GM20000 (cell line): ENCODE measurements at places on chromosomes 16 and 17.
A peak's percentile ranks its signal among the peaks of the same experiment; 100 is the strongest.

DNA sequence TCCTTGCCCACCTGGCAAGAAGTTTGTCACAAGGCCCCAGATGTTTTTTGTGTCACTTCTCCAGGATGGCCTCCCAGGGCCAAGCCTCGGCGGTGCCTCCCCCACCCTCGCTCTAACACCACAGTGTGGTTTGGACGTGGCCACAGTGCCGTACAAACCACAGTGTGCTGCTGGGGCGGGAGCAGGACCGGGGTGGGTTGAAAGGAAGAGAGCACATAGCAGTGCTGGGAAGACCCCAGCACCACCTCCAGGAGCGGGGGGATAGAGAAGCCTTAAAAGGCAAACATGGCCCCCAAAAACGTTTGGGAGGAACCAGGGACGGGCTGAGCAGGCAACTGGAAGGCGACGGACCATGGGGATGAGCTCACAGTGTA, 5.0 kb upstream of the BCL6B start:
- DNase-seq = no peak

DNA sequence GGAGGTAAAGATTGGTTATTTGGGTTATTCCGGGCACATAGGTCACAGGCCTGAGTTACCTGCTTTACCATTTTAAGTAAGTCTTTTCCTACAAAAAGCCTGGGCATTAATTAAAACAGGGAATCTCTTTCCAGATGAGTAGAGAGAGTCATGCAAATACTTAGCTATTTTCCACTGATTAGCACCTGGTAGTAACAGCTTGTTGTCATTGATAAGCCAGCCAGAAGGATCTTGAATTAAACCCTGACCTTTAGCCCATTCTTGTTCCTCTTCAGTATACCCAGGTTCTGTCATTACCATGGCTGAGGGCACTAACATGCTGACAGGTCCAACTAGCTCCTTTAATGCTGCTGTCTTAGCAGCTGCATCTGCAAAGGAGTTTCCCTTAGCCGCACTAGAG, 44.4 kb upstream of the ARL4D start:
- no peak for DNase-seq

- no peak for DNase-seq
Observed at GRCh38 chr16:82062645-82063058, 27.6 kb downstream of the HSD17B2 start.

GRCh38 chr16:66207139-66207882, 159.2 kb upstream of the CDH5 start:
- no peak for DNase-seq

- no peak for DNase-seq
Observed at GRCh38 chr17:36761203-36761950, 160.0 kb downstream of the MRM1 start.

DNA sequence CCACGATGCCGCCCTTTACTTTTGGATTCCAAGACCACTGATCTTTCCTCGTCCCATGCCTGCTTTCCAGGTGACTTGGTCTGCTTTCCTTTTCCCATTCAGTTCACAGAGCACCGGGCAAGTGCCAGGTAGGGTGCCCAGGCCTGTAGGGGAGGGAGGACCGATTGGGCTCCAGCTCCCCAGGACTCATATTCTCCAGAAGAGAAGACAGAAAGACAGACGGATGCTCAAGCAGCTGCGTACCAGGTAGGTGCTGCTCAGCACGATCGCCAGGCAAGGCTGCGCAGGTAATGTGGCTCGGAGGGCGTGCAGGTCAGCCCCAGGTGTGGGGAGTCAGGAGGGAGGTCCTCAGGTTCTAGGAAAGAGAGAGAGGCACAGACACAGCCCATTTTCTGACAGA, 67.5 kb upstream of the ZNF423 start:
- no peak for DNase-seq

DNA sequence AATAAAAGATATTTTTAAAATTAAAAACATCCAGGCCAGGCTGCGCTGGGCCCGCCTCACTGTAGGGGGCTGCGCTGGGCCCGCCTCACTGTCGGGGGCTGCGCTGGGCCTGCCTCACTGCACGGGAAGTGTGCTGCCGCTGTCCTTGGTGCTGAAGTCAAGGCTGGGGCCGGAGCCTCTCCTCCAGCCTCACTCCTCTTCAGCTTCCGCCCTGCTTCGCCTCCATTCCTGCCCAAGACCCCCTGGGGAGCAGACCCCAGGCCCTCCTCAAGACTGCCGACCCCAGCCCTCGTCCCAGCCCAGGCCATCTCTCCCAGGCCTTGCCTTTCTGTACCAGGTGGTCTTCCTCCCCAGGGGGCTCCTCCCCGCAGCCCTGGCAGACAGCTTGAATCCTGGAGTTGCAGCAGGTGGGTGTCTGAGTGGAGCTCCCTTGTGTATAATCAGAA, 26.2 kb downstream of the ENDOV start:
- DNase-seq = peak; percentile 86

- DNase-seq = no peak
Observed at GRCh38 chr17:80591788-80592187, 47.1 kb downstream of the RPTOR start.

DNA sequence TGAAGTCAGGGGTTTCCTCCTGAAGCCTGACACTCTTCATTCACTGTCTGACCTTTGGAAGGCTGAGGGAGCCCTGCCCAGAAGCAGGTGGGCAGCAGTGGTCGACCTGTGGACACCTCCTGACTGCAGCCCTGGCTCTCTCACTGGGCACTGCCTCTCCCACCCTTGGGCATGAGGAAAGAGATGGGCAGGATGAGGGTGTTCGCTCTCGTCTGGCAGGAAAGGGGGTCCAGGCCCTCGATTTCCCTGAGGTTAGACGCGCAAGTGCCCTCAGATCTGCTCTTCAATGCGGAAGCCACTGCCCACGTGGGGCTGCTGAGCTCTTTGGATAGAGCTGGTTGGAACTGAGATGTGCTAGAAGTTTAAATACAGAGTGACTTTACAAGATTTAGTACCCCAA, 171.9 kb downstream of the AHSP start:
- DNase-seq = no peak

DNA sequence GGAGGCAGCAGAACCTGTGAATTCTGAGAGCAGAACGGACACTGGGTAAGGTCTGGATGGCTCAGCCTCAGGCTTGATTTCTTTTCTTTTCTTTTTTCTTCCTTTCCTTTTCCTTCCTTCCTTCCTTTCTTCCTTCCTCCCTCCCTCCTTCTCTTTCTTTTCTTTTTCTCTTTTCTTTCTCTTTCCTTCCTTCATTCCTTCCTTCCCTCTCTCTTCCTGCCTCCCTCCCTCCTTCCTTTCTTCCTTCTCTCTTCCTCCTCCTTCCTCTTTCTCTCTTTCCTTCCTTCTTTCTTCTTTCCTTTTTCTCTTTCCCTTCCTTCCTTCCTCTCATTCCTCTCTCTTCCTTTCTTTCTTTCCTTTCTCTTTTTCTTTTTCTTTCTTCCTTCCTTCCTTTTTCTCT, 38.0 kb downstream of the OR3A1 start:
- no peak for DNase-seq

GRCh38 chr17:76781056-76781982, 43.4 kb downstream of the MFSD11 start:
- DNase-seq = no peak

- DNase-seq = no peak
Observed at GRCh38 chr17:69733171-69734012, 318.9 kb downstream of the MAP2K6 start.

DNA sequence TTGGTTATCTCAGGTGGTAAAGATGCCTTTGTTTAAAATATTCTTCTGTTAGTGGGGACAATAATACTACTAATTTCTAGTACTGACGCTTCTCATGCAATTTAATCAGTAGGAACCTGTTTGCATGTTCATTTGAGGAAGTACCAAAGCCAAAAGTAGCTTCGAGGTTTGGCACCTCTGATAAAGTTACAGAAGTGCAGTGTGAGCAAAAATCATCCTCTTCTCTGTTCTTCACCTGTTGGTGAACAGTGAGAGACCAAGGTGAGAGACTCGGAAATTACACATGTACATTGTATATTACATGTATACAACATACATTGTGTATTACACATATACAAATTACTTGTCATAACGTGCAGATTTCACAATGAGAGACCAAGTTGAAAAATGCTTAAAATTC, 404.6 kb downstream of the MAF start:
- no peak for DNase-seq

DNA sequence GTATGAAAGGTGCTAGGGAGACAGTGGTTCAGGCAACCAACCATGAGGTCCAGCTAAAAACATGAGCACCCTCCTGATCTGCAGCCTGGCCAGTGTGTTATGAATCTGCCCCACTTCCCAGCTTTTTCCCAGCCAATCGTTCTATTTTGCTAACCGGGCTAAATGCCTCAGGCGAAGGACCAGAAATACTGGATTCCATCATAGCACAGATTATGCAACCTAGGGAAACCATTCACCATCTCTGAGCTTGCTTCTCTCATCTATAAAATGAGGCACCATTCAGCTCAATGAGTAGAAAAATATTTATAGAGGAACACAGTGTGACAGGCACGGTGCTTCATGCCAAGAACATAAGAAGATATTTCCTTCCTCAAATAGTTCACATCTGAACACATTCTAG, 45.2 kb upstream of the NUDT7 start:
- no peak for DNase-seq

- DNase-seq = no peak
Observed at GRCh38 chr17:71633391-71633849, 487.4 kb upstream of the SOX9 start.

GRCh38 chr17:42618442-42619150, 9.1 kb downstream of the TUBG1 start:
- DNase-seq = peak; percentile 79

DNA sequence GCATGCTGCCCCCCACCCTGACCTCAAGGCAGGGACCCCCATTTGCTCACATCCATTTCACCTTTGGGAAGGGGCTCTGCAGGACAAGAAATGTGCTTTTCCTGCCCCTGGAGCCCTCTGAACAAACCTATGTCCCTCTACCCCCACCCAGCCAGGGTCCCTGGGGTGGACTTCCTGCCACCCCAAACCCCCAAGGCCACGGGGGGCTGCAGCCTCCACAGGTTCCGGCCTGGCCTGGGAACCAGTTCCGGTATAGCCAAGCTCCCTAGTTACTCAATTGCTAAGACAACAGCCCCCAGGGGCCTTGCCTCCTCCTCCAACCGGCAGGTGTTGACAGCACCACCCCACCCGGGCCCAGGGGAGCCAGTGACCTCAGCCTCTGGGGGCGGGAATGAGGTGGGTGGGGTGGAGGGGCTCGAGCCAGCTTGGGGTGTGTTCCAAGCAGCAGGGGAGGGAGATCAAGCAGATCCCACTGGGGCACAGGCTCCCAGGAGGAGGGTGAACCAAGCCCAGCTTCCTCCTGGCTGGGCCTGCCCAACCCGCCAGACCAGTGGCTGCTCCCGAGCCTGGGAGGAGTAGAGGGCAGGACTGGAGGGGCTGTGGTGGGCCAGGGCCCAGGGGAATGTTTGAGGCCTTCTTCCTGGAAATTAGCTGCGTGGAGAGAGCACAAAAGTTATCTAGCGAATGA, 6.6 kb downstream of the PNMT start:
- peak; percentile 54 for DNase-seq

DNA sequence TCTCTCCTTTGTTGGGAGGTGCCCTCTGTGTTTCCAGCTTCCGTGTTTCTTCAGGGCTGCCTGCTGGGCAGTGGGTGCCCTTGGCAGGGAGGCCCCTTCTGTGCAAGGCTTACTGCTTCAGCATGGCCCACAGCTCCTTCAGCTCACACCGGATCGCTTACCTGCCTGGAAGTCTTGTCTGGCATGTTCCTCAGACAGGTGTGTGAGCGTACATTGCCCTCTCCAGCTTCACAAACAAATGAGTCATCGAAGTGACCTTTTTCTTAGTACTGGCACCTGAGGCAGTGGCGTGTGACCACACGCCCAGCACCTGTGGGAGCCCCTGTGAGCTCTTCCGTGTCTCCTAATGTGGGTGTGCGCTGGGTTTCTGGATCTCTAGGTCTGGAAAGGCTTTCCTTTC, 3.5 kb downstream of the RAB40C start:
- DNase-seq = no peak

DNA sequence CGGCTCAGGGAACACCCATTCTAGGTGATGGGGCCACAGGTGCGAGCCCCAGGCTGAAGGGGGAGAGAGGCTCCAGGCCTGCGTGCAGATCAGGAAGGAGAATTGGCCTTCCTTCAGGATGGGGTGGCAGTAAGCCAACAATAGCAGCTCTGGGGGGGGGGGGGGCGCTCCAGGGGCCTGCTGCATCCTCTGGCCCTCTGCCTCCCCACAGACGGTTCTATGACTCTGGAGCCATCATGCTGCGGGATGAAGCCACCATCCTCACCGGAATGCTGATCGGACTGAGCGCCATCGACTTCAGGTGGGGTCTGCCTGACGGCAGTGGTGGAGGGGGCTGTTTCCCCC, 6.1 kb downstream of the RUNDC3A start:
- no peak for DNase-seq

DNA sequence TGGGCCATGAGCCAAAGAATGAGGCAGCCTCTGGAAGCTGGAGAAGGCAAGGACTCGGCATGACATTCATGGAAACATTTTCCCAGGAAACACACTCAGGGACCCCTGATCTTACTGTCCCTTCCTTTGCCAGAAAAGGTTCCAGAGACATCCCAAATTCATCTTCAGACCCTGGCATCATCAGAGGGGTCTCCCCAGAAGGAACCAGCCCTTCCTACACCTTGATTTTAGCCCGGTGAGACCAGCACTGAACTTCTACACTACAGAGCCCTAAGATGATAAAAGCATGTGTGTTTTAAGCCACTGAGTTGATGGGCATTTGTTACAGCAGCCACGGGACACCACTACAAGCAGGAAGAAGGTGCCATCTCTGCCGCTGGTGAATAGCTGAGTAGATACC, 262.3 kb downstream of the C16orf95 start:
- DNase-seq = no peak

GRCh38 chr17:81108220-81108619, 57.1 kb upstream of the PVALEF start:
- DNase-seq = no peak

- no peak for DNase-seq
Observed at GRCh38 chr17:9900784-9901183, 4.3 kb downstream of the RCVRN start.

DNA sequence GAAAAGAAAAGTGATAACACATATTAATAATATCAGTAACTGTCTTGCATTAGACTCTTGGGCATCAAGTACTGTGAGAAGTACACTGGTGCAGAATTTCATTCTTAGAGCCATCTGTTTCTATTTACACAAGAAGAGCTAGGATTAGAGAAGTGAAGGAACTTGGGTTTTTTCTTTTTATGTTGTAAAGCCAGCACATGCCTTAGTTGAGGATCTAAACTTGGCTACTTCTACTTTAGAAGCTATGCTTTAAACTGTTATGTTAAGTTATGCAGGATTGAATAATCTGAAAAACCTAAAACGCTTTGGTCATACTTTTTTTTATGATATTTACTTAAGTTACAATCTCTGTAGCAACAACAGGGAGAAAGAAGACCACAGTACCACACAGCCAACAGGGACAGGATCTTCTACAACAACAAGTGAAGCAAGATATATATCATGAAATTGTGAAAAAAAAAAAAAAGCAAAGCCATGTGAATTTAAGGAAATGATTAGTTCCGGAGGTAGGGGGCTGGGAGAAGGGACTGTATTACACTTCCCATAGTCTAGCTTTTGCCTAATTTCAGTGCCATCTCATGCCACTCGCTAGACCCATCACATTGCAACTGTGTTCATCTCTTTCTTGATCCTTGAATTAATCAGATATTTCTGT, 305.1 kb upstream of the GOT2 start:
- no peak for DNase-seq

GRCh38 chr16:9906218-9906617, 276.0 kb downstream of the GRIN2A start:
- no peak for DNase-seq
